ENCODE measurements at places on chromosomes 2 and 18.

GRCh38 chr2:195021711-195022507 is 635.1 kb upstream of the SLC39A10 start:
- peak; percentile 68 for DNase-seq

DNA sequence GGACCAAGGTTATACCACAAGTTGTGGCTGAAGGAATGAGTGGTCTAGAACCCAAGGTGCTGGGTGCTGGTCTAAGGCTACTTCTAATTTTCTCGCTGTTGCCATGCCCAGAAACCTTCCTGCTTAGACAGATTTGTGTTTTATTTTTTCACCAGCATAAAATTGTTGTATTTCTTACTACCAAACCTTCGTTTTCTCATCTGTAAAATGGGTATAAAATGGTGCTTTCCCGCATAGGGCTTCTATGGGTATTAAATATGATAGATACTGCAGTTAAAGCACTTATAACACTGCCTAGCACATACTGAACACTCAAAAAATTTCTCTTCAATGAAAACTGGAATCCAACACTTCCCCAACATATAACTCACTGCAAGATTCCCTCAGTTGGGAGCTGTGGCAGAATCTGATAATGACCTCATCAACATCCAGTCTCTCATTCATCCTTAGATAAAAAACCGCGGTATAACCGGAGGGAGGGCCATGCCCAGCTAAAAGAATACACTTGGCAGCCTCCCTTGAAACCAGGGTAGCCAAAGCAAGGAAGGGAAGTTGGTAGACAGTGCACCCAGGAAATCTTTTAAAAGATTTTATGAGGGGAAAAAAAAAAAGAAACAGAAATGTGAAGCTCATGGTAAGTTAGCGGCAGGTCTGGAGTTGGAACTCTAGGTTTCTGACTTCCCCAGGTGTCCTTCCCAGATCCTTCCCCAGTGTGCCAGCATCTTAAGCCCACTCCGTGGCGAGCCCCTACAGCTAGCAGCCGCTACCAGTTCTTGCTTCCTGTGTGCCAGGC is 1.2 kb downstream of the NEMP2 start:
- no peak for DNase-seq

DNA sequence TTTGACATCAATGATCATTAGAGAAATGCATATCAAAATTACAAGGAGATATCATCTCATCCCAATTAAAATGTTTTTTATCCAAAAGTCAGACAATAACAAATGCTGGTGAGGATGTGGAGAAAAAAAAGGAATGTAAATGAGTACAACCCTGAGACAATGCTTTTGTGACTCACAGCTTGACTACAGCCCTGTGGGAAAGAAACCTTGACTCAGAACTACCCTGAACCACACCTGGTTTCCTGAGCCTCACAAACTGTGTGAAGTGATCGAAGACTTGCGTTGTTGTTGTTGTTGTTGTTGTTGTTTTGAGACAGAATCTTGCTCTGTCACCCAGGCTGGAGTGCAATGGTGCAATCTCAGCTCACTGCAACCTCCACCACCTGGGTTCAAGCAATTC is 266.6 kb upstream of the MYT1L start:
- no peak for DNase-seq

DNA sequence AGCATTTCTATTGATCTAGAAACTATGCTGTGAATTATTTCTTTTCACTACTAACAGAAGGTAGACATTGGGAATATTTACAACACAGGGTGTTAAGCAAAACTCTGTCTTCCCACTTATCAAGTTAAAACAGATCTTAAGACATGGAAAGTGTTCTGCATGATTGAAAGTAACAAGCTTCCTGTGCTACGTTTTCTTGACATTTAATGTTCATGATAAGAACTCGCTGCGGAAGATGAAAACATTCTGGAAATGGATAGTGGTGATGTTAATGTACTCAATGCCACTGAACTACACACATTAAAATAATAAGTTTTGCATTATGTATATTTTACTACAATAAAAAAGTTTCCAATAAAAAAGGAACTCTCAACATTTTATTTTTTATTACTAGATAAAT is 74.4 kb upstream of the SCN7A start:
- DNase-seq: no peak

- DNase-seq: no peak
Measured at GRCh38 chr2:104769096-104769495, 84.8 kb upstream of the POU3F3 start.

GRCh38 chr2:100831831-100832230 is 11.9 kb downstream of the NPAS2 start:
- DNase-seq: no peak

- no peak for DNase-seq
Measured at GRCh38 chr2:139613264-139613663, 833.1 kb upstream of the NXPH2 start.

GRCh38 chr2:237927986-237928385 is 38.8 kb upstream of the UBE2F start:
- no peak for DNase-seq

DNA sequence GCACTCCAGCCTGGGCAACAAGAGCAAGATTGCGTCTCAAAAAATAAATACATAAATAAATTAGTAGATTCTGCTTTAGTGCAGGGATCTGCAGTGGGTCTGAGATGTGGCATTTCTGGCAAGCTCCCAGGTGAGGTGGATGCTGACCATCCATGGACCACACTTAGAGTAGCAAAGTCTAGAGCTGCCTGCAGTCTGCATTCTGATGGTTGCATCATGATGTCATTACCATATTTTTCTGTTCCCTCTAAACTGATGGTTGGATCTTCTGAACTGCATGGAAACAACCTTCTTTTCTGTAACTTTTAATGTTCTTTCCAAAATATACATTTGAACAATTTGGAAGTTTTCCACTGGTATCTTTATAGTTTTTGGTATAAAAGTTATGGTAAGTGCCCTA is 42.9 kb downstream of the MYL12B start:
- DNase-seq: no peak

- no peak for DNase-seq
Measured at GRCh38 chr2:237472909-237473877, 13.9 kb upstream of the MLPH start.

- DNase-seq: no peak
Measured at GRCh38 chr2:138780446-138780880, 273 bp upstream of the NXPH2 start.

- DNase-seq: peak; percentile 79
Measured at GRCh38 chr2:74181739-74182138, 3.1 kb upstream of the MOB1A start.

DNA sequence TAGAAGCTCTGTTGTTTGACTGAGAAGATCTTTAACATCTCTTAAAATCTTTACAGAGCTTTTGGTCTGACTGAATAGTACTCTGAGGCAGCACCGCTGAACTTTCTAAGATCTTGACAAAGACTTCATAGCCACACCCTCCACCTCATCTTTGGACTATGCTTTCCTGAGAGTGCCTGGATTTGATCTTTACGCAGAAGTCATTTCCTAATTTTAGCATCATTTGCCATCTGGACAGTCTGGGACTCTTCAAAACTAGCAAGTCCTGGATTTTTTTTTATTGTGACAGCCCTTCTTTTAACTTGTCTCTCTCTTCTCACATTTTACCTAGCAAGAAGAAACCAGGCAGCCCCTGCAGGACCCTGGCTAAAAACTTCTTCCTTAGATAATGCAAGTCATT is 188.8 kb downstream of the CTIF start:
- no peak for DNase-seq

DNA sequence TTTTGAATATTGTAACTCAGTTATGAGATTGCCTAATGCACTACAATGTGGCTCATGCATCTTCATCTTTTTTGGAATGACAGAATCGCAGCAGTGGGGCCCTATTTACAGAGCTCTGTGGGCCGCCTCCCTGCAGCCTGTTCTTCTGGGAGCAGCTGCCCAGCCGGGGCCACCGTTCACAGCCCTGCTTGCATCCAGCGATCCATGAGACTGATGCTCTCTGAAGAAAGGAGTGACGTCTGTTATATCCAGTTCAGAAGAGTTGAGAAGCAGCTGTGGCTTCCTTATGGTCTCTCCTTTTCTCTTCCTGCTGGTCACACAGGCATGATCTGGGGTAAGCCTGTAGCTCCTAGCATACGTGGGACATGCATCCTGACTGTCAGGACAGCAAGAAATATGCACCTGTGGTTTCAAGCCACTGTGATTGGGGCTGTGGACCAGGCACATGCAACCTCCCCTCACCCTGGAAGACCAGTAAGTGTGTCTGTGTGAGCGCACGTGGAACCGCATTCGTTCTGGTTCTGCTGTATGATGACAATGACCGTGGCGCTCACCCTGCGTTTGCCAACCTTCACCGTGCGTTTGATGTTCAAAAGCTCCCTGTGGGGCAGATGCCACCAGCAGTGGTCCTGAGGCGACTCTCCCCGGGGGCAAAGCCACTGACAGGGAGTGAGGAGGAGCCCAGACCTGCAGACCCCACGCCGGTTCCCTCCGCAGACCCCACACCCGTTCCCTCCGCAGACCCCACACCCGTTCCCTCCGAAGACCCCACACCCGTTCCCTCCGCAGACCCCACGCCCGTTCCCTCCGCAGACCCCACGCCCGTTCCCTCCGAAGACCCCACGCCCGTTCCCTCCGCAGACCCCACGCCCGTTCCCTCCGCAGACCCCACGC is 189.8 kb downstream of the TMEM18 start:
- no peak for DNase-seq

GRCh38 chr2:25757906-25758305 is 84.5 kb upstream of the DTNB start:
- no peak for DNase-seq

DNA sequence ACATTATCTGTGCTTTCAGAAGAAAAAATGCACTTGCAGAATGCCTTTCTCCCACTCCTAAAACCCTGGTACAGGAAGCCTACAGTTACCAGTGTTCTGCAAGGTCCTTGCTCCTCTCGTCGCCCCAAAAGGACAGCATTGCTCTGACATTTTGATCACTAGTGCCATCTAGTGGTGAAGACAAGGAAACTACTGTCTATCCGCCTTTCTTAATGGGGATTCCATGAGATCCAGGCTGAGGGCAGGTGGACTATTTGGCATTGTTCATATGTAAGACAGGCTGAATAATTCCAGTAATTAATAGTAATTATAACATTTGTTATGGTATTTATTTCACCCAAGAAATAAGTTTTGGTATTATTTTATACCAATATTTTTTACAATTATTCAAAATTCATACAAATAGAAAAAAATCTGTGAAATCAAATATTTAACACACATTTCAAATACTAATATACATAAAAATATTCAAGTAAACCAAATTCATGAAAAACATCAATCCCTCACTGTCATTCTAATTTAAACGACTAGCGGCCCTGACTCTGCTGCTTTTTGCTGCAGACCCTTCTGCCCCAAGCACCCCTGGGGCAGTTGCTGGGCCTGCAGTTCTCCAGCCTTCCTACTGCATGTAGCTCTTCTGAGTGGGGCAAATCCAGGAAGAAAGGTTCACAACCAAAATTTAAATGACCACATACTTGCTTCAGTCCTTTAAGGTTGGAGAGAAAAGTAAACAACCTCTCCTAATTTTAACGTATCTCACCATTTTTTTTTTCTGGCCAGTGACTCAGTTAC is 19.0 kb downstream of the TPGS2 start:
- DNase-seq: peak; percentile 78

GRCh38 chr2:159076241-159076640 is 107.8 kb downstream of the TANC1 start:
- no peak for DNase-seq

DNA sequence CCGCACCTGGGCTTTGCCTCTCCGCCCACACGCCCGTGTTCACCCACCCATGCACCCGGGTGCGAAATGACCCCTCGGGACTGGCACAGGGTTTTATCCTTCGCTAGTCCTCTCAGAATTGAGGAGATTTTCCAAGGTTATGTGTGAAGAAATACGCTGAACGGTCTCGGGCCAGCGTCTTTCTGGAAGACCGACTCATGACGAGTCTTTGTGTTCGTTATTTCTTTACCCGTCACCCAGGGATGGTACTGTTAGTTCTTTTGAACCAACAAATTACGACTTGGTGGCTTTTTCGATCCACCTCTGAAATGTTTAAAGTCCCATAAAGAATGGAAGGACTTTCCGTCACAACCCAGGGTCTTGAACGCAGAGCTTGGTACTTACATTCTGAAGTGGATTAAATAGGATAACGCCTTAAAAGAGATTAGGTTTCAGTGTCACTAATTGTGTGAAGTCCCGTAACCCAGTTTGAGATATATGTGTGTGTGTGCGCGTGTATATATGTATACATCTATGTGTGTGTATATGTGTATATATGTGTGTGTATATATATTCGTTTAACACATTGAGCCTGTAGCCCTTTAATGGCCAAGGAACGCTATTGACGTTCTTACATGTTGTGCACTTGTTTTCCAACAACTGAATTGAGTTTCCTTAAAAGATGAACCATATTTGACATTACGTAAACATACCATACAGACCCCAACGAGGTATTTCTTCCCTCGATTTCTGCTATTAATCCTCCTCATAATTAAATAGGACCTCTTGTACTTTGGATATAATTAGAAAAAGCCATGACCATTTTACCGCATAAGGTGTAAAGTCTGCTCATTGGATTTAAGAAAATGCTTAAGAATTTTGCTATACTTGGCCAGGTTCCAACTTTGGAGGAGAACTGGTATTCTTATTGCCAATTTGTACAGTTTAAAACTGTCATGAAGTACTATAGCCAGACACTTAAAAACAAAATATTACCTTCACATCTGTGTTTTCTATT is 889 bp downstream of the ZC3H15 start:
- DNase-seq: peak; percentile 46

GRCh38 chr2:212428681-212429478 is 109.7 kb downstream of the ERBB4 start:
- DNase-seq: no peak

GRCh38 chr2:127067620-127068350 is 39.2 kb downstream of the BIN1 start:
- peak; percentile 42 for DNase-seq

- DNase-seq: no peak
Measured at GRCh38 chr2:19059076-19059475, 299.3 kb downstream of the OSR1 start.

DNA sequence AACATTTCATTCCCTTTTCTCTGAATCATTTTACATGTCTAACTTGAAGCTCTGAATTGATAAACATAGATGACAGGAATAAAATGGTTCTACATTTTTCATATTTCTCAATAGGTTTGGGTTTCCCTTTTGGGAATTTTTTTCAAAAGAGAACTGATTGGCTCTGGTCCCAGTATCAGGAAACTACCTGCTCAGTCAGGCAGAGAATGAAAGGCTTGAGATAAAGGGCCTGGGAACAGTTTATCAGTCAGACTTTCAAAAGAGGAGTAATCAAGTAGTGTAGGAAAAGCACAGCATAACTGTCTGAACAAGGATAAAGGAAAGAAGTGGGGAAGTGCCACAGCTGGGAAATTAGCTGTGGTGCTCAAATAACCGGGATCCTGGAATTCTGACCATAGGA is 28.3 kb upstream of the CCL20 start:
- DNase-seq: no peak

DNA sequence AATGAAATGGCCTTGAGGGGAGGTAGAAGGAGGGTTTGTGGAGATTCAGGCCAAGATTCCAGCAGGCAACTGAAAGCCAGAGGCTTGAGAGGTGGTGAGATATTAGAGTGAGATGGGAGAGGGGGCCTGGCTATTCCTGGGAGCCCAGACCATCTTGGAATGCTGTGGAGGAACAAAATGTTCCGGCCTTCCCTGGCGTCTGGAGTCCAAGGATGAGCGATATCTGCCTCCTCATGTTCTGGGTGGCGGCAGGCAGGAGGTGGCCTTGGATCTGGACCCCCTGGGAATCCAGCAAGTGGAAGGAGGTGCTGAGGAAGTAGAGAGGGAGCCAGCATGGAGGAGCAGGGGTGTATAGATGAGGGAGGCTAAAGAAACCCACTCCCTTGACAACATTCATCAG is 335.9 kb downstream of the CYP26B1 start:
- no peak for DNase-seq

All from MM.1S (cell line).